ENCODE measurements at places on chromosomes 6 and 20.
A peak's percentile ranks its signal among the peaks of the same experiment; 100 is the strongest.

GRCh38 chr20:63553933-63554290 is at the start of gene FNDC11:
TSS of gene FNDC11 (plus strand) at chr20:63554159. CDS start at chr20:63555664, 1,505 bp downstream.
- DNase-seq: peak; percentile 48

- no peak for DNase-seq
These were observed 14.6 kb upstream of the SLC22A2 start for GRCh38 chr6:160273196-160273595.

- DNase-seq: no peak
These were observed 303 bp downstream of the MBOAT1 start for GRCh38 chr6:20211941-20212391.

DNA sequence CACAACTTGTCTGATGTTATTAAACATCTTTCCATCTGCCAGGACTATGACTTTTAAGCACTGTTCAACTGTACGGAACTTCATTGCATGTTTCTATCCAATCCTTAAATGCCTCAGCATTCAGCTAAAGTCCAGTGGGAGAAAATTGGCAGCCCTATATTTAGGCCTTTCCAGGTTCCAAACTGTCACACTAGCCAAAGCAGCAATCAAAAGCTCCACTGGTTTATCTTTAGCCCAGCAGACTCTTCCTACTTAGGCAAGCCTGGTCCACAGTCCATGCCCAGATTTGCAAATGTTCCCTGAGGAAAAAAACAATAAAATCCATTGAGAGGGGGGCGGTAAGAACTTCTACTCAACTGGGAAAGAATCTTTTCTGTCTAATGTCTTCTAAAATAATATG is 349.1 kb upstream of the GJE1 start:
- DNase-seq: no peak

DNA sequence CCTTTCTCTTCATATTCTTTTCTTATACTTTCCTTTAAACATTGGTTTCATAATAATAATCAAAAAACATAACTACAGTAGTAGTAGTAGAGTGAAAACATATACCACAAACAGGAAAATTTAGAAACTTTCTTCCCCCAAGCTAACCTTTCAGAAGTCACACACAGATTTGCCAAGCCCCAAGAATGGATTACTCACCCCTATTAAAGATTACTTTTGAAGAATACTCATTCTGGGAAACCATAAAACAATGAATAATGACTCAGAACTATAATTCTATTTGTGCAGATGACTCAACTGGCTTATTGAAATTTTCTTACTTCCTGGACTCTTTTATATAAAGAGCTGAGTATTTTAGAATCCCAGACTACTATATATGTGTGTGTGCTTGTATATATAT is 119.4 kb upstream of the GJE1 start:
- DNase-seq: no peak

DNA sequence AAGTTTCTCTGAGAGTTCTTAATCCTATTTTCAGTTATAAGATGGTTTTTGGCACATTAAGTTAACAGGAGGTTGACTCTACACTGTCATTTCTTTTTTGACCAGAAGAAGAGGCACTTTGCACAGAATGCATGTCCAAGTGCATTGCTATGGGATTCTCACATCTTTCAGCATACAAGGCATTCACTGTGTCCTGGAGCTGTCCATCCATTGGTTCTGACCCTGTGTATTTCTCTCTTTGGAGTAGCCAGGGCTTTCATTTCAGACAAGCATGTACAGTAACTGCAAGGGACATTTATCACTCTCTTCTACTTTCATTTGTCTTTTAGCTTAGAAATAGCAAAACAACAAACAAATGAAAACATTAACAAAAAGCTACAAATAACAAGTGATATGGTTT is 275.1 kb upstream of the IMPG1 start:
- DNase-seq: no peak

Measured in stimulated activated CD4-positive, alpha-beta T cell treated with anti-CD3 and anti-CD28 coated beads, Interleukin-12 subunit alpha, Interleukin-12 subunit beta, amount 100 ng/mL, for 4 hours (primary cell).